Natural killer cell treated with Interleukin-12 subunit alpha and Interleukin-12 subunit beta and Interleukin-15 and Interleukin-18, amount 100 ng/mL, for 72 hours (primary cell): ENCODE measurements at places on chromosomes 1 and 21.

DNA sequence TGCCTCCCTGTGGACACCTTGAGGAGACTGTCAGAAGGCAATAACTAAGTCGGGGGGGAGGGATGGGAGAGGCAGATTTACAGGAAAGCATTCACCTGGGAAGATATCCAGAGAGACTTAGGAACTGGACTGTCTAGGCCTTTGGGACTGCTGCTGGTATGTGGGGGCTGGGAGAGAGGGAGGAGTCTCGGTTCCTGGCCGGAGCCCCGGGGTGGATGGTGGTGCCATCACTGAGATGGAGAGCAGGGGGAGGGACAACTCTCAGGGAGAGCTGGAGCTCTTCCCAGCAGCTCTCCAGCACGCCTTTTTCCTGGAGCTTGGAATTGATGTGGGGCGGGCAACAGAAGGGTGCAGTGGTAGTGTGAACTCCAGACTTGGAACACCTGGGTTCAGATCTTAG lies 22.1 kb downstream of the PTPRF start:
- DNase-seq, result no peak

DNA sequence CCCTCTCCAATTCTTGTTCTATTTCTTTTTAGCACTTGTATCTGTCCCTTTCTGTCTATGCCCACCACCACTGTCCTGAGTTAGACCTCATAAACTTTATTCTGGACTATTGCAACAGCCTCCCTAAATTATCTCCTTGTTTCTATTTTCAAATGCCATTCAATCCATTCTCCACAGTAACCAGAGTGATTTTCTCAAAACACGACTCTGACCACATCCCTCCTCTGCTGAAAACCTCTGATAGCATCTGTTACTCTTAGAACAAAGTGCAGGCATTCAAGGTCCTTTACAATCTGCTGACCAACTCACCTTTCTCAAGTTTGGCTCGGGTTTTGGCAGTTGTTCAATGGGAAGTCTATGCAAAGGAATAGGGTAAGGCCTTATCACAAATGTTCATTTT lies 22.8 kb upstream of the GPX7 start:
- DNase-seq, result no peak

GRCh38 chr21:34826836-34827235 lies 158.0 kb downstream of the CLIC6 start:
- DNase-seq, result no peak

DNA sequence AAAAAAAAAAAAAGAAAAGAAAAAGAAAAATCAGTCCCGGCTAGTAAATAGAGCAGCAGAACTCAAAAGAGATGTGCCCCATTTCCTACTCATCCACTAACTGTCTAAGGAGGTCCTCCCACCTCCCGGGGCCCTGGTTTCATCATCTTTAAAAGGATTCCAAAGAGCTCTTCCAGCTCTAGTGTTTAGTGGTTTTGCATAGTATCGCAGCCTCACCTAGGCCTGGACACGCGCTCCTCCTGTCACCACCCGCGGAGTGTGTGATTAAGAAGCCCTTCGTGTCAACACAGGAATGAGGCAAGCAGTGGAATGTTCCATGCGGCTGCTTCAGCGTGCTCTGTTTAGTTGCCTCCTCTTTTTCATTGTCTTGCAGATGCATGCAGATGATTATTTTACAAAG lies 49.0 kb downstream of the LBR start:
- DNase-seq, result no peak

DNA sequence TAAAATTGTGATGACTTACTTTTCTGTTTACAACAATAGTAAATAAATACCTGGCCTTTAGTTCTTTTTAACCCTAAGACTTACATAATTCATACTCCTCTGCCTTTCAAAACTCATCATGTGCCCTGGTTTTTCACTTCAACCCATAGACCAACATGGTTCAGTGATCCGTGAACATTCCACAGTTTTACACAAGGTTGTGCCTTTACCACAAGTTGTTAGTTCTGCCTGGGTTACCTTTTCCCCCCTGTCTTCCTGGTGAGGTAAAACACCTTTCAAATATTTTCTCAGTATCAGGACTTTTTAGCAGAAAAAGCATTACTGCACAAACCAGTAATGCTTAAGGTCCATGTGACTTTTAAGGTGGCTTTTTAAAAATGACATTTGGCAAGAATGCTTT lies 1466.4 kb downstream of the PLA2G4A start:
- DNase-seq, result no peak

DNA sequence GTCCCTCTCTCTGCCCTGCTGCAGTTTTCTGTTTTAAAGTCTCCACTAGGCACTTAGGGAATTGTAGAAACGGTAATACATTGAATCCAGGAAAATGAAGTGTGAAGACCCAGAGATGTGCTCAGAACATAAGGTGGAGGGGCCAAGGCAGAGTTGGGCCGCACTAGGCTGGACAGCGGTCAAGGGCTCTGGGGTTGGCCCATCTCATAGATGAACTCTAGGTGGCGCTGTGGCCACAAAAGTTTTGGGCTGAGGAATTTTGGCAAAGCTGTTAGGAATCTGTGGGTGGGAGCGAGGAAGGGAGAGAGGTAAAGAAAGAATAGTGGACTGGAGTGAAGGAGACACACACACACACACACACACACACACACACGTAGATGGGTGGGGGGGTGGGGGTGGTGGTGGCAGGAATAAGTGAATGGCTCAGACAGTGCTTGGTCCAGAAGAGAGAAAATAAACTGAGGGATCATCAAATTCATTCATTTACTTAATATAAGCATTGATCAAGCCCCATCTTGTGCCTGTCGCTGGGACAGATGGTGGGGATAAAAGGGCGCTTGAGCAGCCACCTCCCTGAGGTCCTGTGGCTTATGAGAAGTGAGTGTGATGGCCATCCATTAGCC lies 258.5 kb downstream of the TRABD2B start:
- DNase-seq, result no peak
